ENCODE measurements at places on chromosomes 16 and 17.

DNA sequence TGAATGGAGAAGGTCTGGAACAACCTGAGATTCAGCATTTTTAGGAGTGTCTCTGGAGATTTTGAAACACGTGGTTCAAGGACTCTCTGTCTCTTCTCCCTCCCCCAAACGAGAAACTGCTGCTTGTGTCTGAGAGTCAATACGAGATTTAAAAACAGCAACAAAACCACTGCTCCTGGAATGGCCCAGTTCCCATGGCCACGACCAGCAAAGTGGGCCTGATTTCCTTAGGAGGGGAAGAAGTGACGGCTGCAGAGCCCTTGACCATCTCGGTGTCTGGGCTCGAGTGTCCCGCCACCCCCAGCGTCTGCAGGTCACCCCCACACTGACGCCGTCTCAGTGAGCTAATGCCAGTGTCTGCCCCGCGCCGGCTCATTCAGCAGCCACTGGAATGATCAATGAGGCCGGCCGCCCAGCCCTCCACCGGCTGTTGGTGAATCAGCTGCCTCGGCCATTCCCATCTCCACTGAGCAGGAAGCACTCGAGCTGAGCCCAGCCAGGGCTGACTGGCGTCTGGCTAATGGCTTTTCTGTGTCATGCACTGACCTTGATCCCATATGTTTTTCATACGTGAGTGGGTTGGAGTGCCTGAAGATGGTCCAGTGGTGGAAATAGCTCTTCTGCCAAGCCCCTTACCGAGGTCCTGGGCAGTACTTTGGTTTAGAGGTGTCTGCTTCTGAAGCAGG, 151.8 kb downstream of the PITPNC1 start:
- peak; percentile 55 for DNase-seq

GRCh38 chr17:77287432-77288068, 146.8 kb downstream of the SEC14L1 start:
- DNase-seq = no peak

GRCh38 chr17:39618246-39618913, 8.4 kb upstream of the PPP1R1B start:
- DNase-seq = no peak

DNA sequence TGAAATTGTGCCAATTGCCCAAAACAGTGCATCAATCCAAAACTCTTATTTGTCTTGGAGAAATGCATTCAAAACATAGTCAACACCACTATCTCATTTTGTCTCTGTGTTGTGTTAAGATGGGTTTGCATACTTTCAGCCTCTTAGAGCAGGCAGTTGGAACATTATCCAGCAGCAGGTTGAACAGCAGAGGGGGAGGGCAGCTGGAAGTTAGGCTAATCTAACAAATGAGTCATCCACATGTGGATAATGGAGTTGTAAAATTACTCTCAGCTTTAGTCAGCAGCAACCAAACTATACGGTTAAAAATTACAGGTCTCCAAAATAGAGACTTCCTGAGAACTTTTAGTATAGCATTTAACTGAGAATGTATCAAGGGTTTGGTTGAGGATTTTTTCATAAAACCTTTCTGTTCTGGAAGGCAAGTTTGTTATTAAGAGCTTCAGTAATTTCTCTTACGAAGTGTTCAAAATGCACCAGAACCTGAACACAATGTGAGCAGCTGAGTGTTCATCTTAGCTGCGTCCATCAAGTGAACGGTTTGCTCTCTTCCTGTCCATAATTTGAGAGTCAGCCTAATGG, 46.3 kb downstream of the PRKCA start:
- DNase-seq = no peak

DNA sequence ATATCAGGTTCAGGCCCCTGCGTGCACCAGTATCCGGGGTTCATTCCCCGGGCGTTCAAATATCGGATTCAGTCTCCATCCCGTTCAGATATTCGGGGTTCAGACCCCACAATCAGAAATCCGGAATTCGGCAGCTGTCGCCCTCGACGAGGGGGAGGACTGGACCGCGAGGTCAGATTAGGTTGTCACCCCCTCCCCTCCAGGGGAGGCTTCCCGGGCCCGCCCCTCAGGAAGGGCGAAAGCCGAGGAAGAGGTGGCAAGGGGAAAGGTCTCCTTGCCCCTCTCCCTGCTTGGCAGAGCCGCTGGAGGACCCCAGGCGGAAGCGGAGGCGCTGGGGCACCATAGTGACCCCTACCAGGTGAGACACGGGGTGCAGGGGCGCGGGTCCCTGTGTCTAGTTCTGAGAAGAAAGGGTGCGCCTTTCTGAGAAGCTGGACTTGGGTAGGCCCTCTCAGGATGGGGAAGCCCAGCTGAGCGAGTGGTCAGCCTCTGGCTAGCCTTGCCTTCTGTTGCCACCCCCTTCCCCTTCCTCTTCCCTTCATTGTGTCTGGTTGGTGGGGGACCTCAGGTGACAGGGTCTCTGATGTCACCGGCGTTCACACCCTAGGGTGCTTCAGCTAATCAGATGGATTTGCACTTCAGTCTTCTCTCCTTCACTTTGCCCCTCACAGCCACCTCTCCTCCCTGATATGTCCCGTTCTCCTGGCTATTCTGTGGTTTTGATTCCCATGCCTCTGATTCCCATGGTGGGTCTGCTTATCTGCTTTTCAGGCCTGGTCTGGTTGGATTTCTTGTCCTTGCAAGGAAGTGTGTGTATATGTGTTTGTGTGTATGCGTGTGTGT, 844 bp downstream of the TAOK2 start:
- DNase-seq = no peak

DNA sequence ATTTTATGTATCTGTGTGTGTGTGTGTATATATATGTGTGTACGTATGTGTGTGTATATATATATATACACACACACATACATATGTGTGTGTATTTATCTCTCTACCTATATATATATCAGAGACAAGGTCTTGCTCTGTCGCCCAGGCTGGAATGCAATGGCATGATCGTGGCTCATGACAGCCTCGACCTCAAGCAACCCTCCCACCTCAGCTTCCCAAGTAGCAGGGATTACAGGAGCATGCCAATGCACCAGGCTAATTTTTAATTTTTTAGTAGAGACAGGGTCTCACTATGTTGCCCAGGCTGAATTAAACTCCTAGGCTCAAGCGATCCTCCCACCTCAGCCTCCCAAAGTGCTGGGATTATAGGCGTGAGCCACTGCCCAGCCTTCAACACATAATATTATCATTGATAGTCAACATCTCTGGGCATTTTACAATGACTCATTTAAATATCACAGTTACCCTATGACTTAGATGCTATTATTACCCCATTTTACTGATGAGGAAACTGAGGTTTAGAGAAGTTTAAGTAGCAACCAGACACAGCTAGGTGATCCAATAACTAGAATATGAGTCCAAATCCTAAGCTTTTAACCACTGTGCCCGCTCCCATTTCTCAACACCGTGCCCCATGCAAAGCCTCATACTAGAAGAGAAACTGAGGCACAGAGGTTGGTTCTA, 24.3 kb downstream of the G6PC3 start:
- DNase-seq = no peak

DNA sequence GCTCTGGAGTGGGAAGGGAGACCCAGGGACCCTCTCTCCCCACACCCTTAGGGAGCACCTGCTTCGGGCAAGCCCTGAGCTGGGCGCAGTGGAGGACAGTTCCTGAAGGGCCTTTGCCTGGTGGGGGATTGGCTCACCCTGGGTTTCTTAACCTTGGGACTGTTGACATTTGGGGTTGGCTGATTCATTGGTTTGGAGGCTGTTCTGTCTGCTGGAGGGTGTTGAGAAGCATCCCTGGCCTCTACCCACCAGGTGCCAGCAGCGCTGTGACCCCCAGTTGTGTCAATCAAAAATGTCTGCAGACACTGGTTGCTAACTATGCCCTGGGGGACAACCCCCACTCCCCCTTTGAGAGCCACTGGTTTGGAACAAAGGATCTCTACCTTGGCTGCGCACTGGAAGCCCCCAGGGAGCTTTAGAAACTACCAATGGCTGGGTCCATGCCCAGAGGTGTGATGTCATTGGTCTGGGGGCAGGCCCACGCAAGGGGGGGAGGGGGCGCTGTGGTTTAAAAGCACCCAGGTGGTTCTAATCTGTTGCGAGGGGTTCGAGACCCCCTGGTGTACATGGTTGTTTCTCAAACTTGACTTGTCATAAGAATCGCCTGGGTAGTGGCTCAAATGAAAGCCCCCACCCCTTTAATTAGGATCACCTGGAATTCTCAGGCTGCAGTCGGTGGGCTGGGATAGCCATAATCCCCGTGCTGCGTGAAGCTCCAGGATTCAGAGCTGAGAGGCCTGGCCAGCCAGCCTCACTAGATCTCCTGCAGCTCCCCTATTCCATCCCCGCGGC, 151.9 kb upstream of the GSE1 start:
- DNase-seq = no peak

All from progenitor cell of endocrine pancreas (in vitro differentiated cells).